MV-4-11 (cell line): ENCODE measurements at places on chromosomes 3 and 15.

GRCh38 chr3:143755978-143756377 is 92.3 kb downstream of the SLC9A9 start:
- DNase-seq: no peak

GRCh38 chr15:65374821-65375401 is 2.9 kb downstream of the IGDCC3 start:
- no peak for DNase-seq

- no peak for DNase-seq
These were observed 232.3 kb downstream of the TJP1 start for GRCh38 chr15:29589975-29590374.

DNA sequence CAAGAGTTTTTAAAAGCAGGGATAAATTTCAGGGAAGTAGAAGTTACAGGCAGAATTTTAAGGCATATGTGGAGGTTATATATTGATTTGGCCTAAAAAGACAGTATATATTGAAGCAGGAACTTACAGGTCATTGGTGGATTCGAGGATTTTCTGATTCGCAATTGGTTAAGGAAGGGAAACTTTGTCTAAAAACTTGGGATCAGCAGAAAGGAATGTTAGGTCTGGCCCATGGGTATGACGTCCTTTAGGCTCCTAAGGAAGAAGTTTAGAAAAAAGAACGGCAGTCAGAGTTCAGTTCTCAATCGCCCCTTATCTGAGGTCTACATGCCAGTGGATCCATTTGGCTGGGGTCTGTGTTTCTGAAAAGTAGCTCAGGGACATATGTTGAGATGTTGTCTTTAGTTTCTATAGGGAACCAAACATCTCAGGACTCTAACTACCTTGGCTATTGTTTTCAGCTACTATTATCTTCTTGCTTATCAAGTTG is 33.2 kb upstream of the ACP3 start:
- no peak for DNase-seq

DNA sequence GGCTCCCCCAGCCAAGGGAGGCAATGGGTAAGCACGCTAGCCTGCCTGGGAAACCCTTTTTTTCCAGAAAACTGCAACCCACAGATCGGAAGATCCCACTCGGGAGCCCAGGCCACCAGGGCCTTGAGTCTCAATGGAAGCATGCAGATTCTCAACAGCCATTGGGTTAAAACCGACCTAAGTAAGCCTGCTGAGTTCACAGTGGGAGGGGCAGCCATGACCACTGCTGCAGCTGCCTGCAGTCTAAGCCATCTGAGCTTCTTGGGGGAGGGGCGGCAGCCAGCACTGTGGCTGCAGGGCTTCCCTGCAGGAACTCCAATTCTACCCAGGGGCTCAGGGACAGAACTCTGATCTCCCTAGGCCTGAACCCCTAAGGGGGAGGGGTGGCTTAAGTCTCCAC is 82.0 kb downstream of the DPPA2 start:
- DNase-seq: no peak

DNA sequence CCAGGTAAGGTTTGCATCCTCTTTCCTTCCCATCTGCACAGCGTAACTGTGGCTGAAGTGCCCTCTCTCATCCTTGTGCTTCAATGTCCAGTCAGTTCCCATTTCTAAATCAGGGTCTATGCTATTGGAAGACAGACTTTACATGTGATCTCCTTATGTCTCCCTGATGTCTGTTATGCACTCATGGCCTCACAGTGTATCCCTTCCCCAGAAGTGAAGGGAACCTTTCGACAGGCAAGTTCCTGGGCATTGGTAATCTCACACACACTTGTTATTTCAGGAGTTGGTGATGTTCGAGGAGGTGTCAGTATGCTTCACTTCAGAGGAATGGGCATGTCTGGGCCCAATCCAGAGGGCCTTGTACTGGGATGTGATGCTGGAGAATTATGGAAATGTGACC is 7.4 kb downstream of the ZNF197 start:
- no peak for DNase-seq

DNA sequence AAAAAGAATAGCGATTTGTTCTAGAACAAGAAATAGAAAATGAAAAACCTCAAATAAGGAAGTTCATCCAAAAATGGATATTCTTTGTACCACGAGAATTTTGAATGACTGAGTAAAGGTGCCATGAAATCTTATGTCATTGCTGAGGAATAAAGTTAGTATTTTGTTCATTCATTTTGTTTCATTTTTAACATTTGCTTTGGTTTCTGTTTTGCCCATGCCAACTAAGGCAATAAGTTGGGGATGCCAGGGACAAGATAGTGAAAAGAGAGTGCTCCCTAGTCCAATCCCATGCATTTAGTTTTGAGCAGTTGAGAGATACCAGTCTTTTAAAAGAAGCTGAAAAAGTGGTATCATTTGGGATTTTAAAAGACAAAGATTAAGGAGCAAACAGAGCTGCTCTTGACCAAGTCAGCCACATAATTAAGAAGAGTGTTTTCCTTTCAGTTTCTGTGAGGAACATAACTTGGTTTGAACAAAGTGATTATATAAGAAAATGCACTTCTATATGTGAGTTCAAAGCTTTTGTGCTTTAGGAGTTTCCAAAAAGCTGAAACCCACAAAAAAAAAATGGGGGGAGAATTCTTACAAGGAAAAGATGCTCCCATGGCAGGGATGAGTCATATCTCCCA is 201.4 kb downstream of the PLOD2 start:
- DNase-seq: no peak

DNA sequence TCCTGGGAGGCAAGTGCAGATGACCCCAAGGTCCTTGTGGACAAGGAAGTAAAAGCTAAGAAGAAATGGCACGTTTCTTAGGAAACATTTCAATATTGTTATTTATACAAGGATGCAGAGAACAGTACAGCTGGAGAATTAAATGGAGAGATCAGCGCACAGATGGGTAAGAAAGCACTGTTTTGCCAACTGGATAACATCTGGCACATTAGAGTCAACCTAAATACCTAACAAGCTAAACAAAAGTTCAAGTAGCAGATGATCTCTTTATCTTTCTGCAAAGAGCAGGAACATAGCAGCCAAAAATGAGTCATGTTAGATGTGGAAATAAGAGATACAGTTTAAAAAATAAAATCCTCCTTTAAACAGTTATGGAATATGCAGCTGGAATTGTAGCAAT is 15.7 kb upstream of the DPPA4 start:
- no peak for DNase-seq

- no peak for DNase-seq
These were observed 28.8 kb downstream of the MECOM start for GRCh38 chr3:169634618-169635236.

GRCh38 chr3:63351159-63352007 is 73.3 kb downstream of the SYNPR start:
- peak; percentile 17 for DNase-seq

DNA sequence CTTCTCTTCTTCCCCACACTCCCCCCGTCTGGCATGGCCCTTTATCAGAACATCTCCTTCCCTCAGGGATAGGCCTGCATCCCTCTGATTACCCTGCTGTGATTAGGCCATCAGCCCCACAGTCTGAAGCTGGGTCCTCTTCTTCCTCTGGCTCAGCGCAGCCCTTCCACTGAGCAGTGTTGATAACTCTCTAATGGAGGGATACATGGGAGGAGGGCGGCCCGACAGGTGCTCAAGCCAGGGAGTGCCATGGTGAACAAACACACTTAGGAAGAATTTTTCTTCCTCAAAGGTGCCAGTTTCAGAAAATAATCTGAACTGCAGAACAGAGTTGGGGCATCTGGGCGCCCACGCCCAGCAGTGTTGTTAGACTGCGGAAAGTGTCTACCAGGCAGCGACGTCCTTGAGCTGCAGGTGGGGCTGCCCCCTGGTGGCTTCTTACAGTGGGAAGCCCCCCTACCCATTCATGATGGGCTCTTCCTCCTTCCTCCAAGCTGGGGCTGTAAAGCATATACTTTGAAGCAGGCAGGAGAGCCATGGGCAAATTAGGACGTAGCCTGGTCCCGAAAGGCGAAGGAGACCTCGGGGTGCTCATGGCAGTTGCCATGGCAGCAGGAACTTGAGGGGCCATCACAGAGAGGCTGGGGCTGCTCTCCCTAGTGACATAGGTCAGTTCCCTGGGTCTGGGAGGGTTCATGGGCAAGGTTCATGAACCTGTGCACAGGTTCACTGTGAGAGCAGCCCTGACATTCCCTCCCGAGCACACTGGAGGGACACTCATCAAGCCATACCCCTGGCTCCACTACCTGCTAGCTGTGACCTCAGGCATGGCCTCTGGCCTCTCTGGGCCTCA is 33.2 kb upstream of the NR2C2 start:
- DNase-seq: no peak

DNA sequence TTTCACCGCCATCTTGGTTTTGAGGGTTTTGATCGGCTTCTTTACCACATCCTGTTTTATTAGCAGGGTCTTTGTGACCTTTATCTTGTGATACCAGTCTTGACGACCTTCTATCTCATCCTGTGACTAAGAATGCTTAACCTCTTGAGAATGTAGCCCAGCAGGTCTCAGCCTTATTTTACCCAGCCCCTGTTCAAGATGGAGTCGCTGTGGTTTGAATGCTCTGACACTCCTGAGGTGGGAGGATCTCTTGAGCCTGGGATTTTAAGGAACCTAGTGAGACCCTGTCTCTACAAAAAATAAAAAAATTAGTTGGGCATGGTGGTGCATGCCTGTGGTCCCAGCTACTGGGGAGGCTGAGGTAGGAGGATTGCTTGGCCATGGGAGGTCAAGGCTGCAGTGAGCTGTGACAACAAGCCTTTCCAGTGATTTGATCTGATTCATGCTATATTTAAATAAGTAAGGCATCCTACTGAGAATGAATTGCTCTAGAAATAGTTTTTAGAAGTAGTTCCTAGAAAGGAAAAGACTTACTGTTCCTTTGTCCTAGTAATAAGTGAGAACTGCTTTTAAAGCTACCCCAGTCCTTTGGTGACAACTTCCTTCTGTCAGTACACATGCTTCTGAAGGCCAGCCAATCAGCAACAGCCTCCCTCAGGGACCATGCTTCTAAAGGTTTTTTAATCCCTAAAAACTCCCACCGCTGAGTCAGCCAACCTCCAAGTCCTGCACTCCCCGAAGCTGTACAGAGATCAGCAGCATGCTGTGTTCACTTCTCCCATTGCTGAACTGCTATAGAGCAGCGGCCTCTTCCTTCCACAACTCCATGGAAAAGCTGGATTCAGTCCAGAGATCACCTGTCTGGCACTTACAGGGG is 9.1 kb upstream of the CEMIP start:
- DNase-seq: peak; percentile 52

- DNase-seq: no peak
These were observed 124.3 kb upstream of the ATP2B2 start for GRCh38 chr3:10629671-10630040.

- DNase-seq: no peak
These were observed 31.3 kb downstream of the ALCAM start for GRCh38 chr3:105397974-105398373.

DNA sequence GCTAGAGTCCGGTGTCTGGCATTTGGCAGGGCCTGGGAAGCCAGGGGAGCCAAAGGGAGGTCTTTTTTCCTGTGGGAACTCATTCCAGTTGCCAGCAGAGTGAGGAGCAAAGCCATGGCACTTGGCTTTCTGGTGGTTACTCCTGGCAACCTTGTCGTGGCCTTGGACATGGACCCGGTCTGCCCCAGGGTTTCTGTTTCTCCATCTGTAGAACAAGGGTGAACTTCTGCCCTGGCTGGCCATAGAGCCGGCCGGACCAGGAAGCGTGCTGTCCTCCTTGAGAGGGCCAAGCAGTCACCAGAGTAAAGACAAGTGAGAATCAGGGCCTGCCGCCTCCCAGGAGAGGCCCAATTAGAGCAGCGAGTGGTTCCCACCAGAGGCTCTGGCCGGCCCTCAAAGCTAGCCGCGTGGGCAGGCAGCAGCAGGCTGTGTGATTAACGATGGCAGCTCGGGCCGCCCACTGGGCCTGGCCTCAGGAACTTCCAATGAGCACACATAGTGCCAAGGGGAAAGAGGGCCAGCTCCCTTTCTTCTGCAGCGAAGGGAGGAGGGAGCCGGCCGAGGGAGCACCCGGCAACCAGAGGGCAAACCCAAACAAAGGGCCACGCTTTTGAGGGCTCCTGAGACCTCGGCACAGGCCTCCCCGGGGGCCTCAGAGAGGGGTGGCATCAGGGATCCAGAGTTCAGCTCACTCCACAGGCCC is 29.1 kb upstream of the ELP6 start:
- DNase-seq: no peak

DNA sequence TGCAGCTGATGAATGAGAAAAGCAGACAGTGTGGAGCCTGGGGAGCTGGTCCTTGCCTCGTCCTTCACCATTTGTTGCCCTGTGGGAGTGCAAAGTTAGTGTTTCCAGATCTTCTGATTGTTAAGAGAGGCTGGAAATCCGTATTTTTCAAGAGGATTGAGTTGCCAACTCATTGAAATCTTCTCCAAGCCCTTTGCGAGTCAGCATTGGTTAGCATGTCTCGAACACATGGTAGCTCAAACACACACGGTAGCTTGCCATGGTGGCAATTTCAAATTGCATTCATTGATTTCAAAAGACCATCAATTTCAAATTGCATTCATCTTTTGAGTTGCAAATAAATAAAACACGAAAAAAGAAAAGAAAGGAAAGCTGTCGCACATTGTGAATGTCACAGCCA is 70.7 kb downstream of the SLCO3A1 start:
- DNase-seq: no peak

- no peak for DNase-seq
These were observed 439.9 kb downstream of the TBL1XR1 start for GRCh38 chr3:176757429-176757828.

GRCh38 chr3:143831208-143831607 is 17.1 kb downstream of the SLC9A9 start:
- no peak for DNase-seq

DNA sequence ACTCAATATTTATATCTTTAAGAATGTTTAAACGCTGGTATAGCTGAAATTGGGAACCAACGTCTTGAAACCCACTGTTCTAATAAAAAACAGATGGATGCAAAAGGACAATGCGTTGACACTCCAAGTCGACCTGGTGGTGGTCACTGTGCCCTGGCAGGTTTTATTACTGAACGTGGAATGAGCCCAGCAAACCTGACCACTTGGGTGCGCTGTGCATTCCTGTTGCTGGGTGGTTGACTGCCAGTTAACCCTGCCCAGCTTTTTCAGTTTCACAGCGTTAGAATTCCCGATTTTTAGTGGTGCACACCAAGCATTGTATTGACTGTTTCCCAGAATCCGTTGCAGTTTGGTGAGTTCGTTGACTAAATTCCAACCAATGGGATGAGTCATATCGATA is 384.4 kb downstream of the OCA2 start:
- no peak for DNase-seq
